SIG-M5 (cell line): ENCODE measurements at places on chromosomes 12 and 14.

DNA sequence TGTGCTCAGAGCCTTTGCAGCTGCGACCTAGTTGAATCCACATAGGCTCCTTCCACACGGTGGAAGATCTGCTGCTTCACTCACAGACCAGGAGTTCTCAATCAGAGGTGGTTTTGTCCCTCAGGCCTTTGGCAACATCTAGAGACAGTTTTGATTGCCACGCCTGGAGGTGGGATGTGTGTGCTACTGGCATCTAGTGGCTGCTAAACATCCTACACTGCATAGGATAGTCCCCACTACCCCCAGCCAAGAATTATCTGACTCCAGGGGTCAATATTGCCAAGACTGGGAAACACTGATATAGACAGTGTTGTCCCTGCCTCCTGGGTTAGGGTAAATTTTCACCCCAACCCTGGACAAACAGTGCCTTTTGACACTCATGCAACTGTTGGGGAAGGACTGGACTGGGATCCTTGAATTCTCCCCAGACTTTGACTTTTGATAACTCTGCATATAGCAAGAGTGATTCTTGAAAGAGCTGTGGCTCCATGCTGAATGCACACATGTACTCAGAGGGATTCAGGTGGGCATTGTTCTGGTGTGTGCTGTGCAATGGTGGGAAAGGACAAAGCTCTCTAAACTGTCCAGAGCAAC is 39.8 kb downstream of the BAZ2A start:
- DNase-seq = no peak

DNA sequence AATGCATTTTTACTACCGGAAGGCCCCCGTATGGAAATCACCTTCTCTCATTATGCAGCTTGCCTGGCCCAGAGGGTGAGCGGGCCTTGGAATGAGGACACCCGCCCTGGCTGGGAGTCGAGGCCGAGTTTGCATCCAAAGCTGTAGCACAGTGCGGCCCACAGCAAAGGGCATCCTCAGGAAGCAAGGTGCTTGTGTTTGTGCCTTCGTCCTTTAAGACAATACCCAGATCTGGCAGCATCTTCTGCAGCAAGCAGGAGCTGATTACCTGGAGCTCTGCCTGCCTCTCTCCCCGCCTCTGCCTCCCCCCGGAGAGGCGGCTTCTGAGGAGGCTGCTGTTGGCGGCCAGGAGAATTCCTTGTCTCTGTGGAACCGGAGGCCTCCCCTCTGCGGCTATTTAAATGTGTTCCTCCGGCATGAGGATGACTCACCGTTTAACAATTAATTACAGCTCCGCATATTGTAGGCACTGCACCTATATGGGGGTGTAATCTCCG is 145.3 kb downstream of the CACNA1C start:
- no peak for DNase-seq

DNA sequence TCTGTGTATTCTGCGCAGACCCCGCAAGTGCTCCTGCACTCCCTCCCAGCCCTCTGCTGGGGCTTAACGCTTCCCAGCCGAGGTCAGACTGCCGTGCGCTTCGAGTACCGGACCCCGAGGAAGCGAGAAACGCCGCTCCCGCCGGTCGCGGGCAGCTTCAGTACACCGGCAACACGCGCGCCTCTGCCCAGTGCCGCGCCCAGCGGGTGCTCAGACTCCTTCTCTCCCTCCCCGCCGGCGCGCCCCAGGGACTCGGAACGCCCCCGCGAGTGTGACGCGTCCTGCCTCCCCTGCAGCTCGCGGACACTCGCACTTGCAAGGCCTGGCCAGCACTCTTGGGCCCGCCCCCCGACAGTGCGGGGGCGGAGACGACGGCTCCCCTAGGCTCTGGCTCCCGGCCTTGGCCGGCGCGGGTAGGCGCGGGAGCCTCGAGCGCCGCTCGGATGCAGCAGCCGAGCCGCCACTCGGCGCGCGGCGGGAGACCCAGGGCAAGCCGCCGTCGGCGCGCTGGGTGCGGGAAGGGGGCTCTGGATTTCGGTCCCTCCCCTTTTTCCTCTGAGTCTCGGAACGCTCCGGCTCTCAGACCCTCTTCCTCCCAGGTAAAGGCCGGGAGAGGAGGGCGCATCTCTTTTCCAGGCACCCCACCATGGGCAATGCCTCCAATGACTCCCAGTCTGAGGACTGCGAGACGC is at the start of gene PTGER2:
Gene PTGER2, plus strand, starts transcription at position 410 of the 692 bp plus-strand sequence. Its CDS starts 237 bp downstream, at position 647.
- DNase-seq = no peak

- DNase-seq = peak; percentile 76
These were observed at the start of gene VPS33A for GRCh38 chr12:122266230-122266901. VPS33A (minus strand) TSS chr12:122266494; CDS start chr12:122266408, 86 bp downstream.

- no peak for DNase-seq
These were observed 1.5 kb upstream of the VAMP1 start for GRCh38 chr12:6471989-6472360.

DNA sequence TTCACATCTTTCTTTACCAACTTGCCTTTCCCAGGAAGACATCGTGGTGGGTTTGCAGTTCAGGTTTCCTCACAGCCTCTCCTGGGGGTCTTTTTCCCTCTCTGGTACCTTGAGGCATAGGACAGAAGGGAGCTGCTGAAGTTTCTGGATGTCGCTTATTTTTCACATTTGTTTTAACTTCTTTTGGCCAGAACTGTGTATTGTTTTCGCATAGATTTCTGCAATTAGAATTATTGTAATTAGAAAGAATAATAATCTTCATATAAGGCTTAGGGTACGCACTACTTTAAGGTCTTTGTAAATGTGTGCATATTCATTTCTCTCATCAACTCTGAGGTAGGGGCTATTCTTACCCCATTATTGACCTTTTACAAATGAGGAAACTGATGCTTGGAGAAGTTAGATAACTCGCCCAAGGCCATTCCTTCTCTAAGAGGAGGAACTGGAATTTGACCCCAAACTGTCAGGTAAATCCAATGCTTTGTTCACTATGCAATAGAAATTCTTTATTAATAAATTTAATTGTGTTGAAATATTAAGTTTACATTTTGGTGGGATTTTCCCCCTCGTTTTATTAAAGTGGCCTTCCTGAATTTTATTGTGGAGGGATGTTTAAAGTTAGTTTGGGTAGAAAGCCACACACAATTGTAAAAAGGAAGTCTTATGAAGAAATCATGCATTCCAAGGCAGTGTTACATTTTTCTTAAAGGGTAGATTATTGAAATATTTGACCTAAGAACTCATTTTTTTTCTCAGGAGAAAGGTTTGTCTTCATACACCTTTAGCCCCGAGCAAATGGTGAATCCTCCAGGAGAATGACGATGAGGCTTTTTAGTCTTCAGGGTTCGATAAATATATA is 12.1 kb upstream of the SLC38A2 start:
- DNase-seq = no peak

GRCh38 chr14:56666716-56667115 is 87.1 kb downstream of the TMEM260 start:
- no peak for DNase-seq

DNA sequence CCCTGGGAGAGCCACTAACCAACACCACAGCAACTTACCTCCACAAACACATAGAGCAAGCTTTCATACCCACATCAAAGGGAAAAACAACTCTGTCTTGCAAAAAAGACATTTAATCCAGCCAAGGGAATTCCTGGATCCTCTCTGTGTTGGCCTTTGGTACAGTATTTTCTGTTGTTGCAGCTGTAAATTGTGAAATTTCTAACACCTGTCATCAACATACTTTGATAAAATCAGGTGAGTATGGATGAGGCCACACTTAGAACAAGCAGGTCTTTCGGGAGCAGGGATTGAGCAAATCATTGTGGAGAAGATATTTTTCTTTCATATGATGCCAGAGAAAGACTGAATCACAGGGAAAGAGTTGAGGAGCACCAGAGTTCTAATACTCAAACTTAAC is 89.3 kb downstream of the SPTSSA start:
- DNase-seq = no peak

GRCh38 chr12:125890366-125890905 is 825.2 kb downstream of the AACS start:
- no peak for DNase-seq
